ENCODE measurements at places on chromosomes 2 and 18.

DNA sequence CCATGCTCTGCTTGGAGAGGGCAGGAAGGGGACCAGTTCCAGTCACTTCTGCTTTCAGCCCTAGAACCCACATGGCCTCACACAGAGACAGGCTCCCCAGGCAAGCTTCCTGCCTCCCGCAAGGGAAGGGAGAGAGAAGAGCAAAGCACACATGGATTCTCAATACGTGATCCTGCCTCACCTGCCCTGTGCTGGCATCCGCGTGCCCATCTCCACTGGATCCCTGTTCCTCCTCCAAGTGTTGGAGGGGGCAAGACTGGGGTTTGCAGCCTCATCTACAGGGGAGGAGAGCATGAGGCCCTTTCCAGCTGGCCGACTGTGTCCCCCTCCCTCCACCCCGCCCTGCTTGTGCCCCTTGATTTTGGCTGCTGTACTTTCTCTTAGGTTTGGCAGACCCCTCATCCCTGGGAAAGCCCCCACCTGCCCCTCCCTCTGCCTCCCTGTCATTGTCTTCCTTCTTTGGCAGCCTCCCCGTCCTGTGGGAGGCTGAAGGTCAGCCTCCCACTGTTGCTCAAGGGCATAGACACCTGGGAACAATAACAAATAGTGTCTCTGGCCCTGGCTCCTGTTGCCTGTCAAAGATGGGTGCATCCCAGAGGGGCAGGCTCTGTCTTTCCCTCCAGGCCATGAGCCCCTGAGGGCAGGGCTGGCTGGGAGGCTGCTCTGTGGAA, 22.7 kb downstream of the KCNF1 start:
- DNase-seq = no peak

DNA sequence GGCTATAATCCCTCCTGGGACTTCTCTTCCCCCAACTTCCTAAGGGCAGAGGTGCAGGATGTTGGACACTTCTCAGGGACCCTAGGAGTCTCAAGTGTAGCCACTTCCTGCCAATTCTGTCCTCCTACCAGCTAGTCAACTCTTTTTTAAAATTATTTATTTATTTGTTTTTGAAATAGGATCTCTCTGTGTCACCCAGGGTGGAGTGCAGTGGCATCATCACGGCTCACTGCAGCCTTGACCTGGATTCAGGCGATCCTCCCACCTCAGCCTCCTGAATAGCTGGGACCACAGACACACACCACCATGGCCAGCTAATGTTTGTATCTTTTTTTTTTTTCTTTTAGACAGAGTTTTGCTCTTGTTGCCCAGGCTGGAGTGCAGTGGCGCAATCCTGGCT, 11.5 kb downstream of the SFTPB start:
- DNase-seq = peak; percentile 17

DNA sequence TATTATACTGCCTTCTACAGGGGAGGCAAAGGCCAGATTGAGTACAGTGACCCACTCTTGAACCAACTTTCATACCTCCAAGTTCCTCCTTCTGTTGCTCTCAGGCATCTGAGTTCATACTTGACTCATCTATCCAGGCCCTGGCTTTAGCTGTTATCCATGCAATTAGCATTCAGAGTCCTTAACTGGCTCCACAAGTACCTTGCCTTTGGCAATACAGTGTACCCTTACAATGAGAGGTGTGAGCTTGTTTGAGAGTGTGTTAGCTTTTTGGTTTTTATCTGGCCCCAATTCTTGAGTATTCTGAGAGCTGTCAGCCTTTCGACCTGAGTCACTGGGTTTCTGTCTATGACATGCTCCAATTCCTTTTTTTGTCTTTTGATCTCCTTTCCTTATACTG, 60.2 kb downstream of the EHD3 start:
- DNase-seq = no peak

DNA sequence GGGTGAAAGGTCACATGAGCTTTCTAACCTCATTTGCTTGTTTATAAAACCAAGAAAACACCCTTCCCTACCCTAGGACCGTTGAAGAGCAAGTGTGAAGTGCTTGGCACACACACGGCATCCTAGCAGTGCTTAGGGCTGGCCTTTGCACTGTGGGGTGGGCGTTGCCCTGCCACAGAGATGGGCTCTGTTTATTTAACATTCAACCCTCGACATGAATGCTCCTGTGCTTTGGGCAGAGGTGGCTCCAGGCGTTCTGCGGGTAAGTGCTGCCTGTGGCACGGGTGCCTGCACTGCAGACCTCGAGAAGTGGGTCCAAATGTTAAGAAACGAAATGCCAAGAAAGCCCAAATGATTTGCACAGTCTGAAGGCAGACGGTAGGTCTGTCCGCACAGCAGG, 170.1 kb downstream of the FHOD3 start:
- peak; percentile 7 for DNase-seq

DNA sequence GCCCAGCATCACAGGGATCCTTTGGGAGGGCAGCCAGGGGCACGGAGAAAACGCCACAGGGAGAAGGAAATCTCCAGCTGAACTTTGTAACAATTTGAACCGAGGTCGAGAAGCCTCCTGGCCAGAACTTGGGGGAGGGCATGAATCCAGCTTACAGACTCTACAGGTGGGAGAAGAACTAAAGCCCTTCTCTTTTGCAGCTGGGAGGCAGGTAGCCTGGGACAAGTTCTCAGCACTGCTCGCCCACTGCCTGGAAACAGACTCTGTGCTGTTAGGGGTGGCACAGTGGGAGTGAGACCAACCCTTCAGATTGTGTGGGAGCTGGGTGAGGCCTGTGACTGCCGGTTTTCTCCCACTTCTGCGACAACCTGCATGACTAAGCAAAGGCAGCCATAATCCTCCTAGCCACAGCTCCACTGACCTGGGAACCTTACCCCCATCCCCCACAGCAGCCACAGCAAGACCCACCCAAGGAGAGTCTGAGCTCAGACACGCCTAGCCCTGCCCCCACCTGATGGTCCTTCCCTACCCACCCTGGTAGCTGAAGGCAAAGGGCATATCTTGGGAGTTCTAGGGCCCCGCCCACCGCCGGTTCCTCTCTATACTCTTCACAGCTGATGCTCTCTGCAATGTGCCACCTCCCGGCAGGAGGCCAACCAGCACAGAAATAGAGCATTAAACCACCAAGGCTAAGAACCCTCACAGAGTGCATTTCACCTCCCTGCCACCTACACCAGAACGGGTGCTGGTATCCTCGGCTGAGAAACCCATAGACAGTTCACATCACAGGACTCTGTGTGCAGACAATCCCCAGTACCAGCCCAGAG, 136.0 kb upstream of the SIX2 start:
- no peak for DNase-seq

DNA sequence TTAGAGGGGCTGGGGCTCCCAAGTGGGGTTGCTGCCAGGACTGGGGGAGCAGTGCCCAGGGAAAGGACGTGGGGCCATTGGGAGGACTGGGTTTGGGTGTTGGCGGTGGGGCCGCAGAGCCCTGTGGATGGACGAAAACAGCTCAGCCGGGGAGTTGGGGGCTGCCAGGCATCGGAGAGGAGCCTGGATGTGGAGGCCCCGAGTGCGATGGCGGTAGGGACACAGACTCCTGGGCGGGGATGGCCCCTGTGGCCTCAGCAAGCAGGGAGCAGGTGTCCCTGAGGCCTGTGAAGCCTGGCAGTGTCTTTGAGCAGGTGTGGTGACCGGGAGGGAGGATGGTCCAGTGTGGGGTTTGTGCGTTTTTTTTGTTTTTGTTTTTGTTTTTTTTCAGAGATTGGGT, 13.3 kb downstream of the CTDP1 start:
- DNase-seq = no peak

DNA sequence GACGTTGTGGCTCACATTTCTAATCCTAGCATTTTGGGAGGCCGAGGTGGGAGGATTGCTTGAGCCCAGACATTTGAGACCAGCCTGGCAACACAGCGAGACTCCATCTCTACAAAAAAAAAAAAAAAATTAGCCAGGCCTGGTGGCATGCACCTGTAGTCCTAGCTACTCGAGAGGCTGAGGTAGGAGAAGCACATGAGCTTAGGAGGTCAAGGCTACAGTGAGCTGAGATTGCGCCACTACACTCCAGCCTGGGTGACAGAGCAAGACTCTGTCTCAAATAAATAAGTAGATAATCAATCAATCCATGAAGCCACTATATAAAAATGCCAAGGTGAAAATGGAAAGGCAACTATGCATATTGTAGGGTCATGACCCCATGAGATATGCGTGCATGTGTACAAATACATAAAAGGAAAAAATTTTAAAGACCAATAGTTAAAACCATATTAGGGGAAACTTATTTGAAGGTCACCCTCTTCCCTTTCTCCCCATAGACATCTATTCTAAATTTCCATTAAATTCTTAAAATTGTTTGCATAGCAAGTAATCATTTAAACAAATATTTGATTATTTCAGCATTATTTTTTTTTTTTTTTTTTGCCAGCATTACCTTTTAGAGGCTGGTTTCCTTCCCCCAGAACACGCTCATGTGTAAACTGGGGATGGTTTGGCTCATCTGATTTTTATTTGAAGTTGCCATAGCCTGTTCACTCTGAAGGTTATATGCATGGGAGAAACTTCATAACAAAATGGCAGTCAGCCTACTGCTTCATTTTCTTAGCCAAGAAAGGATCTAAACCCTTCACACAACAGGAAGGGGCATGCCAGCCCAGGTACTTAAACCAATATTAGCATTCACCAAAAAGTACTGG, 37.3 kb upstream of the TMEM247 start:
- no peak for DNase-seq

- no peak for DNase-seq
These were observed 61.2 kb upstream of the GPC1 start for GRCh38 chr2:240374085-240374907.

DNA sequence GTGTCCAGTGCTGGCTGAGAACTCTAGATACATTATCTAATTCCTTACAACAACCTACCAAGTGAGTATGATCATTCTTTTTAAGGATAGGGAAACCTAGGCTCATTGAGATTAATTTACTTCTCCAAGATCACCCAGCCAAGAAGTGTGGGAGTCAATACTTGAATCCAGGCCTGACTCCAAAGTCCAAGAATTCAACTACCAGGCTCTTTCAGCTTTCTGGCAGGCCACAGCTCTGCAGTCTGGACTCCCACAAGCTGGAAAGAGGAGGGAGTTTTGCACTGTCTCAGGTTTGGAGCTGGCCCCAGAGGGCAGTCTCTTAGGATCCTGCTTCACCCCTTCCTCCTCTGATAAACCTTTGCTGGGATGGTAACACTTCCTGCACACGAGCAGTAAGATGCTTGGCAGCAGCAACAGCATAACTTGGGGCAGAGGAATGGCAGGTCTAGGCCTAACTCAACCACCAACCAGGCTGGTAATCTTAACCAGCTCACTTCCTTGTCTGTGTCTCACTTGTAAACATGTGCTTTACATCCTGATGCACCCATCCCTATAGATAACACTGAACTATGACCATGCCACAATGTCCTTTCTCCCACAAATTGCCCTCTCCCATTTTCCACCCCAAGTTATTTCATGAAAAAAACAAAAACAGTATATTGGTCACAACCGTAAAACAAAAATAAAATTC, 111.1 kb upstream of the ACAA2 start:
- DNase-seq = no peak

DNA sequence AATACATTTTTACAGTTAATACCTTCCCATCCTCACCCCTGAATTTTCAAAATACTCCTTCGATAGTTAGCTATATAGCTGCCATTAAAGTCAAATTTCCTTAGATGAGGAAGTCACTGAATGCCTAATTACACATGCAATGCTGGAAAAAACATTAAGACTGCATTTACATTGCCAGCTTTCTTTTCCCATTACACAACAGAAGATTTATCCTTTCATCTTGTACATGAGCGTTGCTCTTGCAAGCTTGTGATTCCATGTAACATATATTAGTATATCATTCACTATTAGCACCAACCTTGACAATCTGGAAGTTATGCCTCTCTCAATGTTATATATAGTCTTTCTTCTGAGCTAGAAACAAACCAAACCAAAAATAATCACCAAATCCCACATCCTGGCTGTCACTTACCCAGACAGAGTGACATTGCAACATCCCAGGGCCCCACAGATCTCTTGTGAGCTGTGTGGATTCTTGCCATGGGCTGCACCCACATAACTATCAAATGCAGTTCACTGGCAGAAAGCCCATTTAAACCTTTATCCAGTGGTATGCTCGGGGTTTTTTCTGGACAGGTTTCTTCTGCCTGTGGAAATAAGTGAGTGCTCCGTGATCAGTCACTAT, 79.2 kb upstream of the PAPOLG start:
- no peak for DNase-seq

GRCh38 chr2:7523481-7524120, 606.4 kb downstream of the RNF144A start:
- no peak for DNase-seq

- no peak for DNase-seq
These were observed 12.3 kb downstream of the CALCRL start for GRCh38 chr2:187435756-187436155.

DNA sequence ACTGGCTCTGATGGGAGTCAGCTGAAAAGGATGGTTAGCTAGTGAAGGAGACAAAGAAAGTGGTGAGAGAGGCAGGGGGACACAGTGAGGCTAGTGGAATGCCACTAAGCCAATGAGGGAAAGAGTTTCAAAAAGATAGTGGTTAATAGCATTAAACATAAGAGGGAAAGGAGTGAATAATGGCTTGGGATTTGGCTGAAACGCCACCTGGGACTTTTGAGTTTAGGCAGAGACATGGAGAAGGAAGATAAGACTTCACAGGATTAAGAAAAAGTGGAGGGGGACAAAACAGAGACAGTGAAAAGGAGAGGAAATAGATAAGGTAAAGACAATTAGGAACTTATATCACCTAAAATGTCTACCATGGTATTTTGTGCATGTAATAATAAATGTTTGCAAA, 6.9 kb downstream of the CD28 start:
- DNase-seq = no peak

DNA sequence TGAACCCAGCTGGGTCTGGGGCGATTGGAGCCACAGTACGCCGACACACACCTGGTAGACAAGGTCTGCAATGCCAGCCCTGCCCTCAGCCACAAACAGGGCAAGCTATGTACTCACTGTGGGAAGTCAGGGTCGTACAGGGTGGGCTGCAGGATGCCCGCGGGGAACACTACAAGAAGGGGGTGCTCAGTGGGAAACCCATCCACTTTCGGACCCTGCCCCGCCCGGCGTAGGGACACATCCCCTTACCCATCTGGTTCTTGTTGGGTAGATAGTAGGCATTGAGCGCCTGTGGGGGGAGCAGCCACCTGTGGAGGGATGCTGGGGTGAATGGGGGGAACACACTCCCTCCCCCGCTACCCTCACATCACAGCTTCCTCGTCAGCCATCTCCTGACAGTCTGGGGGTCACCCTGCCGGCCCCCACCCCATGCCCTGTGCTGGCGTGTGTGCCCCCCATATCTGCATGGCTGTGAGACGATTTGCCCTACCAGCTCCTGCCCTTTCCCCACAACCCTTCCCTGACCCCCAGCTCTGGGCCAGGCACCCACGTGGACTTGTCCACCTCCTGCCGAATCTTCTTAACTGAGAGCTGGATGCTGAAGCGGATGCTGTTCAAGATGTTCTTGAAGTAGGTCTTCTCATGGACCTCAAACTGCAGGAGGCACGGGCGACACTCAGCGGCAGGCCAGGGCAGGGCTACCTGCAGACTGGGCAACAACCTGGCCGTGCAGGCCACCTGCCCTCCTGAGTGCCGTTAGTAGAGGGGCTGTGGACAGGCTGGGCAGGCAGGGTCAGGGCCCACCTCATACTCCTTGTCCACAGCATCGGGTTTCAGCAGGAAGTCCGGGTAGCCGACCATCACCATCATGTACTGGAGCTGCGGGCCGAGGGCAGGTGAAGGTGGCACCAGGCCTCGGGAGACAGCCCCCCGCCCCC, 5.1 kb downstream of the ECEL1 start:
- DNase-seq = no peak

GRCh38 chr2:54775710-54776109, 52.2 kb downstream of the EML6 start:
- DNase-seq = no peak

Measured in NCI-H2029 (cell line).